ENCODE measurements at places on chromosomes 11 and 22.

DNA sequence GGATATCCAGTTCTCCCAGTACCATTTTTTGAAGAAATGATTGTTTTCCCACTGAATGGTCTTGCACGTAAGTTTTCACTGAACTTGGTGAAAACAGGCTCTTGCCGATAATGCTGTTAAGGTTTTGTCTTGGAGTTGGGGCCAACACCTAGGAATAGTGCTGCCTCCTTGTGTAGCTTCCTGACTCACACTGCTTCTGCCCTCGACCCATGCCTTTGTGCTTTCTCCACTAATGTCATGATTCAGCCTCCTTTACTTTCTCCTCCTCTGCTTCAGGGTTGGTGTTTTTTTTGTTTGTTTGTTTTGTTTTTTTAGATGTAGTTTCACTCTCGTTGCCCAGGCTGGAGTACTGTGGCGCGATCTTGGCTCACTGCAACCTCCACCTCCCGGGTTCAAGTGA lies 30.2 kb downstream of the SLC5A1 start:
- no peak for DNase-seq

- DNase-seq: no peak
Measured at GRCh38 chr11:93166862-93167261, 30.9 kb downstream of the SLC36A4 start.

DNA sequence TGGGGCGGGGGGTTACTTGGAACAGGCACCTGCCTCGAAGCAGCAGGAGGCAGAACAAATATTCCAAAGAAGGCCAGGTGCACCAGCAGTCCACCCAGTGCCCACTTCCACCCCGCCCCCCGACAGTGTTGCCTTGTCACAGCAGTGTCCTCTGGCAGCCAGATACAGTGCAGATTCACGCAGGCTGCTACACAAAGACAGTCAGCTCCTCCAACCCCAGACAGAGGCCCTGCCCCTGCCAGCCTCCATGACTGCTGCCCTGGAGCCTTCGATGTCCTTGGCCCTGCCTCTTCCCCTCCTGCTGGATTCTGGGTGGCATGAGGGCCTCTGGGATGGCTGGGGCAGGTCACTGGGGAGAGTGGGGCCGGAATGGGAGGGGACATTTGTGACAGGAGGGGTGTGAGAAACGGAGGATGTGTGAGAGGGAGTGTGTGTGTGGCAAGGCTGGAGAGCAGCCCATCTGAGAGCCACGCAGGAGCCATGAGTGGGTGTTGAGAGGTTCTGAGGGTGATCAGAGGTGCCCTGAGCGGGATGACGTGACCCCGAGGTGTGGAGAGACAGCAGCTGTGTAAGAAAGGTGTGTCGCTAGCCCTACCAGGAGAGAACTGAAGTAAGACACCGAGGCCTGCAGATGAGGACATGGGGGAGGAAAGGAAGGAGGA lies 173.7 kb downstream of the CEP164 start:
- DNase-seq: no peak

DNA sequence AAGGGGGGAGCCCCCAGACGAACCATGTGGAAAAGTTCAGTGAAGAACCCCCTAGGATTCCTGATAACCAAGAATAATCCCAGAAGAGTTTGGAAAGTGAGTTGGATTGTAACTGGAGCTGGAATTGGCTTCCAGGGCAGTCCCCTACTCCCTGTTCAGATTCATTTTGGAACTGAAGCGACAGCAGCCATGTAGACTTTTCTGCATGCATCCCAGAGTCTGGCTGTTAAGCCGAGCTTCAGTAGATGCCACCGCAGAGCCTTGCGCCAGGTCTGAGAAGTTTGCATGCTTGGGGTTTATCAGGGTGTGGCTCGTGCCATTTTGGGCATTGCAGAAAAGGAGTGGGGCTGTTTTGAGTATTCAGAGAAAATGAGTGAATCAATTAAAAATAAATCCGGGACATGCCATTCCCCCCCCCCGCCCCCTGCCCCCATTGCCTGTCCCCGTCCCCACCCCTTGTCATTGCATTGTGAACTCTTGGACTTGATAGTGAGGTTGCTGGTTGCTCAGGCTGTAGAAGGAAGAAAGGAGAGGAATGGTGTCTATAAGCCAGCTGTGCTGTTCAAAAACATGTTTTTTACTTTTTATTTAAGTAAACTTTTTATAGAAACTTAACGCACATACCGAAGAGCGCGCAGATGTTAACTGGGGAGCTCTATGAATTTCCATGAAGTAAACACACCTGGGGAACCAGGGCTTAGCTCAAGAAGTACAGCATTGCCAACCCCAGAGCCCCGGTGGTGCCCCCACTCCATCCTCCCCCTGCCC lies 71.2 kb downstream of the LDLRAD3 start:
- DNase-seq: no peak

DNA sequence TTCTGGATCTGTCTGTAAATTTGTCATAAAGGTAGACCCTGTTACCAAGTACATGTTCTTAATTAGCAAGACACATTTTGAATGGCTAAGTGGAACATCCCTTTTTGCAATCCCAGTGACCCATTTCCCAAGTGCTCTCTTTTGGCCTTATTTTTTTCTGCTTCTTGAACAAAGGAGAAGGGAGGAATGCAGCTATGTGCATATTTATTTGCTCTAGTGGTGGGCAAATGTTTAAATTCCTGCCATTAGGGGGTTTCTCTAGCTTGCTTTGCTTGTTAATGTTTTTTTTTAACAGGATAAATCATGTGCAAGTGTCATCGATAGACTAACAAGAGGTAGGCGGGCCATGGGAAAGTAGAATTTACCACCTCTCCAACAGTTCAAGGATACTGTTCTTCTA lies 135.7 kb downstream of the COMMD9 start:
- DNase-seq: no peak

- no peak for DNase-seq
Measured at GRCh38 chr22:47995718-47996117, 1233.3 kb downstream of the TBC1D22A start.

Data from kidney capillary endothelial cell (primary cell).